Astrocyte (in vitro differentiated cells and primary cell): ENCODE measurements at places on chromosomes 13 and 19.

DNA sequence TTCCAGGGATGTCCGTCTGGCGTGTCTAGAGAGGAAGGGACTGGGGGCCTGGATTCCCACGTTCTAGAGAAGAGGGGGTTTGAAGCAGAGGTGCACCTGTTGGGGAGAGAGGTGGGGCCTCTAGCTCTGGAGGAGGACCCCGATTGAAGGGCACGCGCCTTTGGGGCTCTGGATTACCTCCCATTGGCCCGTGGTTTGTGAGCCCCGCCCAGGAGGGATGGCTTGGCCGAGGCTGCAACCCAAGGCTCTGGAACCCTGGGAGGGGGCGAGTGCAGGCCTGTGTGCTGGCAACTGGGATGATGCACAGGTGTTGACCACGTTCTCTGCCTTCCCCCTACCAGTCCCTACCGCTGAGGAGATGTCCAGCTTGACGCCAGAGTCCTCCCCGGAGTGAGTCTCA is 20.2 kb downstream of the TMEM150B start:
- no peak for DNase-seq

GRCh38 chr13:21242236-21242635 is 65.8 kb downstream of the MRPL57 start:
- DNase-seq: no peak

- no peak for DNase-seq
Observed at GRCh38 chr19:12670159-12670928, 3.7 kb downstream of the WDR83 start.

DNA sequence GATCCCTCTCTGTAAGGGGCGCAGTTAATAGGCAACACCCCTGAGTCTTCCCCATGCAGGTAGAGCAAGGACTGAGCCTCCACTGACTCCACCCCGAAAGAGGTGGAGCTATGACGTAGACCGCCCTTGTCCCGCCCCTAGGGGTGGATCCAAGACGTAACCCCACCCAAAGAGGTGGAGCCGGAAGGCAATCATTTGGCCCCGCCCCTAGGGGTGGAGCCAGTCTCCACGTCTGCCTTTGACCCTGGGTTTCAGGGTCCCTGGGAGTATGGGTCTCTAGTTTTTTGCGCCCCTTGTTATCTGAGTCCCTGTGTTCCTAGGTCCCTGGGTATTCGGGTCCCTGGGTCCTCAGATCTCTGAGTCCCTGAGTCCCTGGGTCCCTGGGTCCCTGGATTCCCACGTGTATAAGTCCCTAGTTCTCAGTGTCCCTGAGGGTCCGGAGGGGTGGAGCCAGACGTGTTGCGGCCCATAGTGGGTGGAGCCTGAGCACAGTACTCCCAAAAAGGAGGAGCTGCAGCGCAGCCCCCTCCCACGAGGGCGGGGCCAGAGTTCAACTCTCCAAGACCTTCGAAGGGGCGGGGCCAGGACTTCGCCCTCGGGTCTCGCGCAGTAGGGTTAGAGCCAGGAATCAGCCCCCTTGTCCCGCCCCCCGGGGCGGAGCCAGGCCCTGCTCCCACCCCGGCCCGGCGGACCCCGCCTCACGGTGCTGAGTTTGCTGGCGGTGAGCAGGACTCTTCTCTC is 5.3 kb downstream of the DENND1C start:
- no peak for DNase-seq
